Umbilical cord (tissue), 2 donors: ENCODE measurements at places on chromosomes 12 and 14. TPM values are rescaled to one million over a fixed set of nuclear protein-coding genes. Genes with fewer than 3 reads are reported as not detected.

PPP4R4 gene
- total RNA-seq, result 0.72 TPM

SLC24A4 gene
- 1.7 TPM for total RNA-seq

RIN3 gene
- total RNA-seq, result 15.2 TPM

MLEC gene
- 64.0 TPM for total RNA-seq

SLC25A47 gene
- total RNA-seq, result not detected

PLBD1 gene
- total RNA-seq, result 10.1 TPM

DAD1 gene
- total RNA-seq, result 160 TPM

TDRD9 gene
- 0.96 TPM for total RNA-seq

PRPH gene
- 0.72 TPM for total RNA-seq

HECTD1 gene
- 328 TPM for total RNA-seq

DHRS2 gene
- 5.8 TPM for total RNA-seq
